ENCODE measurements at places on chromosomes 1 and 21. TPM values are rescaled to one million over a fixed set of nuclear protein-coding genes. Genes with fewer than 3 reads are reported as not detected.
A peak's percentile ranks its signal among the peaks of the same experiment; 100 is the strongest.

The LAMC2 gene
- total RNA-seq = 9.8 TPM

The ZBTB37 gene
- total RNA-seq = 5.6 TPM

The KRTAP15-1 gene
- not detected for total RNA-seq

DNA sequence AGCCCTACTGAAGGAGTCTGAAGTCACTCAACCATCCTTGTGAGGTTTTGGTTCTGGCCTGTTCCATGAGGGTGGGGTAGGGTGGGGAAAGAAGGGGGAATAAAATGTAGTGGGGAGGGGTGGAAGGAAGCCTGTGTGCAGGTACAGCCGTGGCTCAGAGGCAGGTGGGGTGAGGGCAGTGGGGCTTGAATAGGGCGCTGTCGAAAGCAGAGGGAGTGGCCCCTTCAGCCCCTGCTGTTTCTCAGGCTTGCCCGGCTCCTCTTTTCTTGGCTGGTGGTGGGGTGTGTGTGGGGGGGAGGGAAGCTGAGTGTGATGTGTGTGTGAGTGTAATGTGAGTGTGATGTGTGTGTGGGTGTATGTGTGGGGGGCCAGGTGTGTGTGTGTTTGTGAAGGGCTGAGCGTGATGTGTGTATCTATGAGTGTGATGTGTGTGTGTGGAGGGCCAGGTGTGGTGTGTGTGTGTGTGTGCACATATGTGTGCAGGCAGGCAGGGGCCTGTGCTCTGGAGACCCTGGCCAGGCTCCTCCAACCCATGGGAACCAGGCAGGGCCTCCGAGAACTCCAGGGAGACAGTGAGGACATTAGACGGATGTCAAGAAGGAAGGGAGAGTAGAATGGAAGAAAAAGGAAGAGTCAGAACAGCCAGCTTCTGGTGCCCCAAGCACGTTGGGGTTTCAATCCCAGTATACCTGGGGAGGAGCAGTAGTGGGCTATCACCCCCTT is 9.0 kb downstream of the SOX13 start:
- DNase-seq = no peak

The DHCR24 gene
- 71.5 TPM for total RNA-seq

DNA sequence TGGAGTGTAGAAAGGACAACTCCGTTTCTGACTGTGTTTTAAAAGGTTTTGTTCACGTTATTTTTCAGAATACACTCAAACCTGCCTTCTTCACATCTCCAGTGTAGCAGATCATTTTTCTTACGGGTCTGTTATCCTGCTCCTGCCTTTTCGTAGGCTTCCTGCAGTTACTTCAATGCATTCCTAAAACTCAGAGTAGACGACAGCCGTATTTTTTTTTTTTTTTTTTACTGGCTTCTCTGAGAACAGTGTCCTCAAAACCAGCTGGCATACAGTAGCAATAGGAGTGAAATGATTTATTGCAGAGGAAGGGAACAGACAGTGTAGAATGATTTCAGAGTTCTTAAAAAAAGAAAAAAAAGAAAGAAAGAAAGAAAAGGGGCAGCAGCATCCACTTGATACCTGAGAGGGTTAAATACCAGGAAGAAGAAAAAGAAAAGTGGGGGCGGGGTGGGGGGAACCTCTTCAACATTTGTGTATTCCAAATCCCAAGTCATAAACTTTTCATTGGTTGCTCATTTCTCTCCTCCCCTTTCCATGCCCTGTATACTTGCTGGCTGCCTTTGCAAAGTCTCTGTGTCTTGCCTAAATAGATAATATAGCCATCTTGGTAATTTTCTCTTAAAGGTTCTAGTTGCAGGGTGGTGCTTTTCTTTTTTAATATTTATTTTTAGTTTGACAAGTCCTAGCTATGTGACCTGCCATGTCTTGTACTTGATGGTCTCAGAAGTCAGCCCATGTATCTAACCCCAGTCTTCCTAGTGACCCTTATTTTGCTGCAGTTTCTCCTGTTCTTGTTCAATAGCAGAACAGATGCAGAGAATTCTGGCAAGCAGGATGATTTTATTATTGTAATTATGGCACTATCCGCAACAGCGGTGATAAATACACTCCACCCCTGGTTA is 2.8 kb downstream of the TGFB2 start:
- no peak for DNase-seq

GRCh38 chr1:203131548-203132200 is 4.1 kb downstream of the ADORA1 start:
- DNase-seq = no peak

GRCh38 chr1:215889871-215890270 is 322.8 kb downstream of the KCTD3 start:
- DNase-seq = no peak

DNA sequence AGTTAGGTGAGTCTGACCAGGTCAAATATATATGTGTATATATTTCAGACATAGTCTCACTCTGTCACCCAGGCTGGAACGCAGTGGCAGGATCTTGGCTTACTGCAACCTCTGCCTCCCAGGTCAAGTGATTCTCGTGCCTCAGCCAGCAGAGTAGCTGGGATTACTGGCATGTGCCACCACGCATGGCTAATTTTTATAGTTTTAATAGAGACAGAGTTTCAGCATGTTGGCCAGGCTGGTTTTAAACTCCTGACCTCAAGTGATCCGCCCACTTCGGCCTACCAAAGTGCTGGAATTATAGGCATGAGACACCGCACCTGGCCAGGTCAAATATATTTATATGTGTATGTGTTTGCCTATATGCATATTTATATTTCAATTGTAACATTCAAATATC is 581.5 kb upstream of the B3GALT2 start:
- DNase-seq = no peak

DNA sequence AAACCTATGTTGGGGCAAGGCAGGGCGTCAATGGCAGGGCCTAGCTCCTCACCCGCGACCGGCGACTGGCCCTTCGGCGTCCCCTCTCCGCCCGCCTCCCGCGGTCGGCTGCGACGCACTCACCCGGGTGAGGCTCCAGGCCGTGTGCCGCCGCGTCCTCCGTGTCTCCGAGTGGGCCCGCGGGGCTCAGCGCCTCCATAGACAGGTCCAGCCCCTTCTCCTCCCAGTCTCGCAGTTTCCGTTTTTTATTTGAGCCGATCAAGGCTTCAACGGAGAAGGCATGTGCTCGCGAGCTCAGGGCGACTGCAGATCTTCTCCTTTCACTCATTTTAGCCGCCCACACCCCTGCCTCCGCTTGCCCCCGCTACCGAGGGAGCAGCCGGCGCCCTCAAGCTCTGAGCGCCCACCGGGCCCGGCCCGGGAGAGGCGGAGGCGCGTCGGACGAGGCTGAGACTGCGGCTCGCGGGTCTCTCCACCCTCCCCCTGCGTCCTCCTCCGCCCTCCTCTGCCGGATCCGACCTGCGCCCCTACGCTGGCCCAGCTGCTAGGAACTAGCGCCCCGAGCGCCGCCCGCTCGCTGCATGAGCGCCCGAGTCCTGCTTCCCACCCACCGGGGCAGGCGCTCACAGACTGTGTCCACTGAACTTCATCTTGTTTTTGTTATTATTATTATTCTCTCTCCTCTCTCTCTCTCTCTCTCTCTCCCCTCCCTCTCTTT is 516 bp downstream of the TBX15 start:
- DNase-seq = no peak

The FASLG gene
- 2.2 TPM for total RNA-seq

- no peak for DNase-seq
Measured at GRCh38 chr1:6054596-6054995, 8.9 kb downstream of the KCNAB2 start.

DNA sequence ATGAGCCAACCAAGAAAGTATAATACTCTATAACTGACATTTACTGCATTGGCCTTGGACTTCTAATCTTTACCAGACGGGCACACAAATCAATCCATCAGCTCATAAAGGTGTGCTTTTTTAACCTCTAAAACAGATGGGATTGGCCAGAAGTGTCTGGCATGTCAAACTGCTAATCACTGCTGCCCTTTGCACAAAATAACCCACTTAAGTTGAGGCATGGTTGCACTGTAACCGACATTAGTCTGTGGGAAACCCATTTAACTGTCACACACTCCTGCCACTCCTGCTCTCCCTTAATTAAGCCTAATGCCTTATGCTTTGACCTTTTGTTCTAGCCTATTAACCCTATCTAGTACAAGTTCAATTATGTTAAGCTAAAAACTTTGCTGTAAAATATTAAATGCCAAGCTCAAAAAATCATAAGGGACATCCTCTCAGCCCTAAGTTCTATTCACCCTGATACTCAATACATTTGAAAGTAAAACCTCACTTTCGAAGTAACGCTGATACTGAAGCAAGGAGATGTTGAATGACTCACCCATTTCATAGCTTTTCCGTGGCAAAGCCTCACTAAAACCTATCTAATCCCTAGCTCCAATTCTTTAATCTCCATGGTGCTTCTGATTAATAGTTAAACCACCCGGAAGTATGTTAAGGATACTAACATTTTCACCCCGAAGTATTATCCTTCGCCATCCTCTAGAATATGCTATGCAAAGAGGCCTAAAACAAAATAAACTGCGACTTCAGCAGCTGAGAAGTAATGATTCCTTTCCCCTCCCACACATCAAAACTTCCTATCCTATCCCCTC is 12.9 kb downstream of the NRIP1 start:
- peak; percentile 28 for DNase-seq

GRCh38 chr1:17485281-17485680 is 45.8 kb upstream of the RCC2 start:
- no peak for DNase-seq

DNA sequence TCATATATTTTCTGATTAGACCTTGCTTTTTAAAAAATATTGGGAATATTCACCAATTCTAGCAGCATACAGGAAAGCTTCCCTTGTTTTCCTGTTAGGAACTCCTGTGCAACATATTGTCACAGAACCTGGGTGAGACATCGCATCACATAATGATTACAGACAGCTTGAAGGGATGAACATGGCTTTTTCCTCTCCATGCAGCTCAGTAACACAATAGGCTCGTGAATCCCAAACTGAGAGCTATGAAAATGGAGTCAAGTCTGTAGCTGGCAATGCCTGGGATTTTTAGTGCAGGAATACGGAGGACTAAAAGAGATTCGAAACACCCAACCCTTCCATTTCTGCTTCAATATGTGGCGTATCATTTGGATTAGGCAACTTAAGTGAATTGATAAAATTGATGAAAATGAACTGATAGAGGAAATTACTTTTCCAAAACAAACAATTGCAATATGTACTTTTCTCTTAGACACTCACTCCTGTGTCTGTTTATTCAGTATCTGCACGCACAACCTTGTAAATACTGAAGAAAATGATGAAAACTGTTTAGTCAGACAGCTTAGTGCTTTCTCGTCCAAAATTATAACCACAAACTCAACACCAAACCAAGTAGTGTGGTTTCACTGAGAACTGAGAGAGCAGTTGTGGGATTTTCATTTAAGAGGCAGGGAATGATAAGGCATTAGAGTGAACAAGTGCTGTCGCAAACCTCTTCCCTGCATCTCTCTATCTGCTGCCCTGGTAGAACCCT is 250.4 kb downstream of the PTBP2 start:
- DNase-seq = no peak

GRCh38 chr21:38957575-38958322 is 152.0 kb downstream of the ETS2 start:
- no peak for DNase-seq

DNA sequence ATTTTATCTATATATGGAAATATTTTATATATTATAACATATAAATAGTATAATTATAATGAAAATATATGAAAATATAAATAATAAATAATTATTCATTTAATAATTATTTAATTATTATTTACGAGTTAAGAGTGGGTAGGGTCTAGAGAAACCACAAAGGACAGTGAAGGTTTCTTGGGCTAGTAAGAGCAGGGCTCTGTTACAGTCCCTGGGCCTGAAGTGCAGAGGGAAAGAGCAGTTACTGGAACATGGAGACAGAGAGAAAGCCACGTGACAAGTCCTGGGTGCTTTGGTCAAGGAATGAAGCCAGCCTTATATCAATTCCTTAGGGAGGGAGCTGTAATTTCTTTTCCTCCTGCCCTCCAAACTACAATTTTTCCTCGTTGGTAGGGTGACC is 117.2 kb upstream of the OLIG2 start:
- DNase-seq = no peak

The MYOM3 gene
- 3.3 TPM for total RNA-seq

DNA sequence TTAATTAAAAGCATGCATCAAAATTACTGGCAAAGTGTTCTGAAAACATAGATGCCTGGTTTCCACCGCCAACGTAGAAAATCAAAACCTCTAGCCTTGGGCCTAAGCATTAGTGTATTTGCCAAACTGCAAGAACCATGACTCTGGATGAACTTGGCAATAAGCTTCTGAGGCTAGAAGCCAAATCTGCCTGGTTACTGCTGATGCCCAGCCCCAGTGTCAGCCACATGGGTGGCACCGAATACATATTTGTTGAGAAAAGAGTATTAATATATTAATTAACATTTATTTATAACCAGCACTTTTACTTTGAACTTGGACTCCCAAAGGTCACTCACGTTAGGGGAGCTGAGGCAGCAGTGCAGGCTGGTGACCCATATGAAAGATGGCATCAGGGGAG is 140.6 kb upstream of the HMGB4 start:
- no peak for DNase-seq

The LRRC71 gene
- total RNA-seq = 1.2 TPM

- DNase-seq = no peak
Measured at GRCh38 chr1:38101037-38101785, 54.6 kb upstream of the POU3F1 start.

DNA sequence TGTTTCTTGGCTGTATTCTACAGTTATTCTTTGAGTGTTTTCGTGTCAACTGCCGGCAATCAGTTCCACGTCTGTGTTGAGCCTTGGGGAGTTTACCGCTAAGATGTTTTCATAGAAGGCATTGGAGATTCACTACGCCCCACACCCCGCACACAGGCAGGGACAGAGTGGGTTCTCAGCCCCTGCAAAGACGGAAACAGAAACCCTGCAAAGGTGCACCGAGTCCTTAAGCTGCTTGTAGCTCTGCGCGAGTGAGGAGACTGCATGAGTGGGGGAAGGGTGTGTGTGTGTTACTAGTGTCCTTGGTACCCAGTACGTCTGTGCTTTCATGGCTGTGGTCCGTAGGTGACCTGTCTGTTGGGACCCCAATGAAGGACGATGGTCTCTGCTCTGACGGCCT is 1.9 kb downstream of the LHX4 start:
- DNase-seq = no peak

The PTPRC gene
- total RNA-seq = 35.2 TPM

The OR10K1 gene
- total RNA-seq = not detected

DNA sequence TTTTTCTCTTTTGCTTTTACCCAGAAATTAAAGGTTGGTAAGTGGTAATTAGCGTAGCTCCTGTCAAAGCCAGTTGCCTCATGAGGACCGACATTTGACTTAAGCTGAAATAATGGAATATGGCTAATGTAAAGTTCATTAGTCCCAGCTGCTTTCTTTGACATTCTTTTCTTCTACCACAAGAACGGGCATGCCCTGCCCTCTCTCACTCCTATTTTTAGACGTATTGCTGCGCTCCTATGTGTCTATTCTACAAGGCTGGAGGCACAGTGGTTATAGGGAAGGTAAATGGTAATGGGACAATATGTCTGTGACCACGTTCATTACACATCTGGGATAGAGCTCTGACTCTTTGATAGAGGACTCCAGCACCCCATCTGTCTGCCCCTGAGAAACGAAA is 6.8 kb downstream of the CORT start:
- DNase-seq = no peak

Measured in transverse colon (tissue), 4 donors.